ENCODE measurements at places on chromosomes 12 and 14.

DNA sequence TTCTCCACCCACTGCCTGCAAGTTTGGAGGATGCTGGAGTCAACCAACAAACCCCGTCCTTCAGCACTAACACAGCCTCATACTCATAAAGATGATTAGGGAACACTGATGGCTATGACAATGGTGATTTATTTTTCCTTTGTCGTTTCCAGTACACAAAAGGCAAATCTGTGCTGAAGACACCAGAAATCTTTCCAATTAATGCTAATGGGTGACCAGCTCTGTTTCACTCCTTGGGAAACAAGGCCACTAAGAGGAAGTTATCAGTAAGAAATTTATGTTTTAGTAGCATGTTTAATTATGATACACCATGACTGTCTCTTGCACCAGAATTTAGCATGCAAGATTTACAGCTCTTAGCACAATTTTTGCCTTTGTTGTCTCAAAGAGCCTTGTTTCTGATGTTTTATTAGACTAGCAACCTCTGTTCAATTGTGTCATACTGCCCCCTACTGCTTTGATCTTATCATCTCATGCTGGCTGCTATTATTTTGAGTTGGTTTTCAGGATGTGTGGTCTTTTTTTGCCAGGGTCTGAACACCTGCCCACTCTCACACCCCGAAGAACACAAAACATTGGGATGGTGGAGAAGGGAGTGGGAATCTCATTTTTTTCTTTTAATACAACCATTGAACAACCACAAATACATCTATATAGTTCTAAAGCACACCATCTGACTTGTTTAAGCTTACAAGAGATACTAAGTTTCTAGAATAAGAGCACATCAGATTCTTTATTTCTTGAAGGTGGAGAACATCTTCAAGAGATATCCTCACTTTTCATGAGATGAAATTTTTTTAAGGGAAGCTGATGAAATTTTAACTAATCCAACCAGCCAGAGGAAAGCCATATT lies 160.9 kb downstream of the SPTSSA start:
- no peak for DNase-seq

- no peak for DNase-seq
Measured at GRCh38 chr14:58077621-58078020, 74.4 kb downstream of the ARMH4 start.

DNA sequence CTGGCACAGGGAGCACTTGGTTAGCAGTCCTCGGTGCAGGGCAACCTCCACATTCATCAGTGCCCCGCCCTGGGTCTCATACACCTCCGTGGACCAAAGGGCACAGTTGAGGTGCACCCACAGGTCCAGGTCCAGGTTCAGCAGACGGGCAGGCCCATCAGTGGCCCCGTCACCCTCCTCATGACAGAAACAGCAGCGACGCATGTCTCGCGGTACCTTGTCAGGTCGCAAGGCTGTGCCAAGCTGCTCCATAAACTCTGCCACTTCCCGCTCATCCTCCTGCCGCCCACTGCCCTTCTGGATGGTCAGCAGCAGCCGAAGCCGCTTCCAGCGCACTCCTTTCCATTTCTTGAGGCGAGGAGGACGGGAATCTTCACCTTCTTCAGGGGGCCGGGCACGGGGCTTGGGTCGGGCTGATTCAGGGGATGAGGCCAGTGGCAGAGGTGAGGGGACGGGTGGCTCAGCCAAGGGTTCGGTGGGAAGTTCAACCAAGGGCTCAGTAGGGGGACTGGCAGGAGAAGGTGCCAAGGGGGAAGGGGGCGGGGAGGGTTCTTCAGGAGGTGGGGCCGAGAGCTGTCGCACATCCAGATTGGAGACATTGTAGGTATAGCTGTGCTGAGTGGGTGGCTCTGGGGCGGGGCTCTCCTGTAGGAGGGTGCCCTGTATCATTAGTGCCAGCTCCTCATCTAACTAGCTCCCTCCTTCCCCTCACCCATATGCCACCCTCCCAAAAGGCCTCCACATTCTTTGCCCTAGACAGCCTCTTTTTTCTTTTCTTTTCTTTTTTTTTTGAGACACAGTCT lies 8.3 kb upstream of the PRKAG1 start:
- DNase-seq: no peak

DNA sequence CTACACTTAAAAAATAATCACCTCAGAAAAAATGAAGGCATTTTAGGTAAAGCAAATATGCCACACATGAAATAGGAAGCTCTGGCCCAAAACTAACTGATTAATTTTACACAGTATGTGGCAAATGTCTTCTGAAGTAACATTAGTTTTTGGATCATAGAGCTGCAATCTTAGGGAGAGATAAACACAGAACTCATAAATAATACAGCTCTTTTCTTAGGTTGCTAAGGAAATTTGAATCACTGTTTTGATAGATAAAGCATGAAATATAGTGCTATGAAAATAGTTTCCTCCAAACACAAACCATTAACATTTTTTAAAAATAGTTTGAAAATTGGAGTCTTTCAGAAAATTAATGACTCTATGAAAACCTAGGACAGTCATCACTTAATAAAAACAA lies 15.0 kb downstream of the RASSF9 start:
- DNase-seq: no peak

DNA sequence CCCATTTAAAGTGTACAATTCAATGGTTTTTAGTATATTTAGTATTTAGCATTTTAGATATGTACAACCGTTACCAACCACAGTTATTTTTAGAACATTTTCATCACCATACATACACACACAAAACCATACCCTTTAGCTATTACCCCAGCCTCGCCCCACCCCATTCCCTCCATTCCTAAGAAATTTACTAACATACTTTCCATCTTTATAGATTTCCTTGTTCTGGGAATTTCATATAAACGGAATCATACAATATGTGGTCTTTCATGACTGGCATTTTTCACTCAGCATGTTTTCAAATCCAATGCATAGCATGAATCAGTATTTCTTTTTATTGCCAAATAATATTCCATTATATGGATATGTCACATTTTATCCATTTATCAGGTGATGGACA lies 101.5 kb downstream of the TAOK3 start:
- no peak for DNase-seq

DNA sequence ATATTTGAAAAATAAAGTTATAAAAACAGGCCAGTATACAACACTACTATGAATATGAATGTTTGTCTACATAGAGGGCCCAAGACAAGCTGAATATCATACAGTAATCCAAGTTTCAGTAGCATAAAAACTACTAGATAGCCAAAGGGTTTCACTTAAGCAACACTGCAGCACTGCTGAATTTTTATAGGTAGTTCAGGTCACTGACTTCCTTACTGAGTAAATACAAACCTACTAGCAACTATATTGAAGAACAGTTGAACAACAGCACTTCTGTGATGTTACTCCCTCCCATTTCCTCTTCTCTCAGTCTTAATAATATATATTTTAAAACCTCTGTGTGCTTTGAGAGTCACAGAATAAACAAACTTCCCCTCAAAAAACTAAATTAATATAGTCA lies 42.7 kb downstream of the GTF2A1 start:
- DNase-seq: no peak

Measured in stimulated activated CD4-positive, alpha-beta T cell treated with anti-CD3 and anti-CD28 coated beads, Interleukin-12 subunit alpha, Interleukin-12 subunit beta, amount 100 ng/mL, for 24 hours (primary cell).